Erythroblast (primary cell): ENCODE measurements at places on chromosomes 7 and 10.

DNA sequence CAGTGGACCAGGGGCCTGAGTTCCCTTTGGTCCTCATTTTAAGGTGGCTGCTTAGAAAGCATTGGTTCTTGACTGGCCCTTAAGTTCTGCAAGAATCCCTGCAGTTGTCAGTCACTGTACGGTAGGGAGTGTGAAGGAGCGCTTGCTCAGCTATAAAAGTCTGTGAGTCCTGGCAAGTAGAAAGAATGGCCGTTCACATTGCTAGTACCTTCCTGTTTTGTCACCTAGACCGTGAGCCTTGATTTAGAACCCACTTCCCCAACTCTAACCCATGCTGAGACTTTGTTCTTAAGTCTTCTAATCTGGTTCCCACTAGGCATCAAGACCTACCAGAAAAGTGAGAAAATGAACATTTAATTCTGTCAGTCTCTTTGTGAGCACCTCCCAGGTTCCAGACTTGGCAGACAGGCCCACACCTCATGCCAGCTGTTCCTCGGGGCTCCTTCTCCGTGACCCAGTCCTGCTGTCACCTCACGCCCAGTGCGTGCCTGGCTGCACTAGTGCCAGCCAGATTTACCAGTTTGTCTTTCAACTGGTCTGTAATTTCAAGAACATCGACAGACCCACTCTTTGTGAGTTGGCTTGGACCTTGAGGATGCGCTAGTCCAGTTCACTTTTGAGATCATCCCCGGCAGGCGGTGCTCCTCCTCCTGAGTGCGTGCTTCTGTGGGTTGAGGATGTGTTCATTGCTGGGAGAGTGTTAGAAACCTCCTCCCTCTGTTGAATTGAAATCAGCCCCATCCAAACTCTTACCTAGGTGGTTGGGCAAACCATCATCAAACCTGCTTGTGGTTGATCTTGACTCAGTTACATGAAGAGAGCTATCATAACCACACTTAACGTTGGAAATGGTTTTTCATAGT lies 78.5 kb downstream of the SHH start:
- DNase-seq: no peak

GRCh38 chr7:55533050-55533728 lies 39.1 kb downstream of the VOPP1 start:
- no peak for DNase-seq

DNA sequence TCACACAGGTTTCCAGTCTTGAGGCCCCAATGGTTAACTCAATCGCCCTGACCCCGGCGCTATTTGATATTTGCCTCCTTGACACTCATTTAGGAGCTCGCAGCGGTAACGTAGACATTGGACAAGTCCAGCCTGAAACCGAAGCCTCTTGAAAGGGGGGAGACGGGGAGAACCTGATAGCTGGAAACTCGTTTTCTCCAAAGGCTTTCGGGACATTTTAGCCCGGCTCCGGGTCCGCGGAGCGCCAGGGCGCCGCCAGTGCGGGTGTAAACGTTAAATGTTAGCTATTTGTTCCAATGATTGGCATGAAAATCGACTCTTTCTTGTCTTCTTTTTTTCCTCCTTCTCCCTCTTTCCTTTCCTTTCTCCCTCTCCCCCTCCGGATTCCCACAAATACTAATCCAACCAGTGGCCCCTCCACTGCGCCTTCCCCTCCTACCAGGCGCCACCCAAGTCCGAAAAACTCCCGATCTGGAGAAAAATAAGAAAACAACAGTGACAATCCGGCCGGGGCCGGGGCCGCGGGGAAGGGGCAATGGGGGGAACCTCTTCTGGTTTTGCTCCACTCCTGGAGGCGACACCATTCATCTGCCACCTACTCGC lies 17.2 kb upstream of the GATA3 start:
- no peak for DNase-seq

DNA sequence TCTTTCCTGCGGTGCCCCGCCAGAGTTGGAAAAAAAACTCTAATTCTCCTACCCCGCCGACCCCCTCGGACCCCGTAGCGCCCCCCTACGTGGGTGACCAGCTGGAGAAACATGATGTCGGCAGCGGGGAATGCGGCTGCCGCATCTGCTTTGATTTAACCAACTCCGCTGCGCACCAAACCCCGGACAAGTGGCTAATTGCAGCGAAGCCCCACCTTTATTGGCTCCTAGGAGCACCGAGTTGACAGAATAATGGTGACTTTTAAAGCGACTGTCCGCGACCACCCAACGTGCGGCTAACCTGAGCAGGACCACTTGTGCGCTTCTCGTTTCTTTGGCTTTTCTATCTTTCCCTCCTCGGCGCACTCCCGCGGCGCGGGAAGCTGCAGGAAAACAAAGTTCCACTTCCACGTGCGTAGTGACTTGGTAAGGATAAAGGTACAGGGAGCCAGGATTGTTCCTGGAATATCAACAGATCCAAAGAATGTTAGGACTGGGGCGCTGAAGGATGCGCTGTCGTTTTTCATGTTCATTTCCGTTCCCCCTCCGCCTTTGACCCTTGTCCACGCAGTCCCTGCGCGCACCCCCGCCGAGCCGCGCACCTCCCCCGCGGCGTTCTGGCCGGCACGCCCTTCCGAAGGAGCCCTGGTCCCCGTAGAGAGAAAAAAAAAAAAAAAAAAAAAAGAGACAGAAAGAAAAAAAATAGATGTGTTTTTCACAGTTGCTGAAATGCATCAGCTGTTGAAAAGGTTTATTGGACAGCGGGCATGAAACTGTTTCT lies 1.4 kb downstream of the WNT16 start:
- no peak for DNase-seq

GRCh38 chr7:2283074-2283473 lies 31.2 kb downstream of the SNX8 start:
- DNase-seq: no peak

- DNase-seq: no peak
Observed at GRCh38 chr10:99382176-99382575, 48.2 kb downstream of the GOT1 start.

GRCh38 chr10:100129424-100129823 lies 47.8 kb upstream of the CPN1 start:
- DNase-seq: no peak

DNA sequence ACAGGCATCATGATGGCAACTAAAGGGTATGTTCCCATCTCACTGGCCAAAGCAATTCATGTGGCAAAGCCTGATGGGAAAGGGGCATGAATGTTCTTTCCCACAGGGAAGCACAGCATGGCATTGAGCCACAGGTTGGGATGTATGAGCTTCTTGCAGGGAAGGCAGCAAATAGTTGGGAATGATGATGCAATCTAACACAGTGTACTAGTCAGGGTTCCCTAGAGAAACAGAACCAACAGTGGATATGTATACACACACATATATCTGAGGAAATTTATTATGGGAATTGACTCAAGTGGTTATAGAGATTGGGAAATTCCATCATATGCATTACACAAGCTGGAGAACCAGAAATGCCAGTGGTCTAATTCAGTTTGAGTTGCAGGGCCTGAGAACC lies 253.6 kb upstream of the NPVF start:
- no peak for DNase-seq

GRCh38 chr7:112201411-112201810 lies 4.8 kb downstream of the DOCK4 start:
- DNase-seq: no peak

DNA sequence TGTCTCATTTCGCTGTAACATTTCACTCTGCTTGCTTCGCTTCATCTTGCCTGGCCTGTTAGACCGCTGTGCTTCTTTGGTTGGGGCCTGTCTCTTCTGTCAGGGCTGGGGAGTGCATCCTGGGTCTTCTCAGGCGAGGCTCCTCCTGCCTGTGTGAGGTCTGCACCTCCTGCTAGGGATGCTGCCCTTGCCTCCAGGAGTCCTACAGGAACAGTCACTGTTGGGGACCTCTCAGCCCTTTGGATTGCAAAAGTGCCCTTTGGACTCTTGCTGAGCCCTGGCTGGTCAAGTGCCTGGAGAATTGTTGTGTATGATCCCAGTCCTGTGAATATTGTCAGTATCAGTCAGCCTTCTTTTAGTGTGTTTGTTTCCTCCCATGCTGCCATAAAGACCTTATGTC lies 84.1 kb downstream of the MDFIC start:
- DNase-seq: no peak

DNA sequence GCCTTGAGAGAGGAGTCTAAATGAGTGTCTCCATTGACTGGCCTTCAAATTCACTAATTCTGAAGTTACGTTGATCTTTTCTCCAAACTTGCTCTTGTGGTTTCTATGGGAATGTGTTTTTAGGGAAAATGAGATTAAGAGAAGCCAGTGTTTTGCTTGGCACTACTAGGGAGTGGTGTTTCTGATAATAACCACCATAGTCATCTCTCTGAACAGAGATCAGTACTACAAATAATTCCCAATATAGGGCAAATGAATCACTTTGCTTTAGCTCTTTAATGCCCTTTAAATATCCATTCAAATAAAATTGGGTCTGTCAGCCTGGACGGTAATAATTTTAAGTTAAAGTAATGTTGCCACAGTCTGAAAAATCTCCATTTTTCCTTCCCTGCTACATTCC lies 90.8 kb downstream of the NRF1 start:
- DNase-seq: no peak

- DNase-seq: no peak
Observed at GRCh38 chr7:106681815-106682495, 21.0 kb upstream of the CCDC71L start.

DNA sequence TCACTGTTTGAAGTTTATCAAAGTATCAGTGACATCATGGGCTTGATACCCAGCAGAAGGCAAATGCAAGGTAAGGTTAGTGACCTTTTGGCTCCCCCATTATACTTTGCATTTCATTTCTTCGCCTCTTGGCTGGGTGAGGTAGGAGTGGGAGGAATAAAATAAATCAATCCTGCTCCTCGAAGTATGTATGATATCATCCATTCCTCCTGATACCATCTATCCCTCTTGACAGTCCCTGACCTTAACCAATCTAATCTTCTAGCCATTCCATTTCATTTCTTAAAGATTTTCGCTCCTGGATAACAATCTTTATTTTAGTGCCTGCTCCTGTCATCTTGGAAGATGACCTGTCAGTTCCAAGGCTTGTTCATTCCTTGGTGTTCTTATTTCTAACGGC lies 1083.3 kb downstream of the NXPH1 start:
- DNase-seq: no peak

DNA sequence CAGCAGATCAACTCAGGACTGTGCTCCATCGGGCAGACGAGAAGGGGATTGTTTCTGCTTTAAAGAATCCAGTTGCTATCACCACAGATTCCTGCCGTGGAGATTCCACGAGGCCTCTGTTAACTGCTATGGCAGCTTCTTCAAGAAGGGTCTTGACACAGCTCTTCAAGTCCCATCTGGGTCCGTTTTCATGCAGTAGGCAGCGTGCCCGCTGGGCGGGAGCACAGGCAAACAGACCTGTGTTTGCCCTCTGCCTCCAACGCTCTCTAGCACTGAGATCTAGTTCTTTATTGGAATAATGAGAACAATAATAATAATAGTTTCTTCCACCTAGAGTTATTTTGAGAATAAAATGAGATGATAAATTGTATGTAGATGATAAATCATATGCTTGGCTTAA lies 127.2 kb upstream of the SP8 start:
- DNase-seq: no peak

DNA sequence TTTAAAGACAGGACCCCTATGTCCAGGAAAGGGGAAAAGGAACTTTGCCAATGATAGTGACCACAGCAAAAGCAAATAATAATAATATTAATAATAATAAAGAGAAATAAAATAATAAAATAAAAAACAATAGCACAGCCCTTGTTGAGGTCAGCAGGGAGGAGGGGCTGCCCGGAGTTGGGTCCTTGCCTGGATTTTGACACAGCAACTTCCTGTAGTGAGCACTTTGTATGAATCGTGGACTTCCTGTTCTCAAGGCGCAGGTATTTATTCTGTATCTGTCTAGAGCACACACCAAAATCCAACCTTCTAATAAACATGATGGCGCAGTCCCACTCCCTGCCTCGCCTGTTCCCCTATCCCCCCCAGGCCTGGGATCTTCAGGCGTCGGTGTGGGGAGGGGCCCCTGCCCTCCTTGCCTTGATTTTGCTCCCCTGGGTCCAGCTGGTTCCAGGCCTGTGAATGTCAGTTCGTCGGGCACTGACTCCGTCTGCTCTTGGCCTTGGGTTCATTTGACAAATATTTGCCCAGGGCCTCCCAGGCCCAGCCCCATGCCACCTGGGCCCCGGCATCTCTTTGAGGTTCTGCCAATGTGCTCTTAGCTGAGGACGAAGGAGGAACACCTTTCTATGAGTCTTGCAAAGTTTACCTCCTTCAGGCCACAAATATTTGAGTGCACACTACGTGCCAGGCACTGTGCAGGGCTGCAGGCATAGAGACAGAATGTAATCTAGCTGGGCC lies 13.9 kb downstream of the TRIM8 start:
- DNase-seq: no peak

GRCh38 chr7:7696458-7697119 lies 21.8 kb downstream of the RPA3 start:
- DNase-seq: no peak

DNA sequence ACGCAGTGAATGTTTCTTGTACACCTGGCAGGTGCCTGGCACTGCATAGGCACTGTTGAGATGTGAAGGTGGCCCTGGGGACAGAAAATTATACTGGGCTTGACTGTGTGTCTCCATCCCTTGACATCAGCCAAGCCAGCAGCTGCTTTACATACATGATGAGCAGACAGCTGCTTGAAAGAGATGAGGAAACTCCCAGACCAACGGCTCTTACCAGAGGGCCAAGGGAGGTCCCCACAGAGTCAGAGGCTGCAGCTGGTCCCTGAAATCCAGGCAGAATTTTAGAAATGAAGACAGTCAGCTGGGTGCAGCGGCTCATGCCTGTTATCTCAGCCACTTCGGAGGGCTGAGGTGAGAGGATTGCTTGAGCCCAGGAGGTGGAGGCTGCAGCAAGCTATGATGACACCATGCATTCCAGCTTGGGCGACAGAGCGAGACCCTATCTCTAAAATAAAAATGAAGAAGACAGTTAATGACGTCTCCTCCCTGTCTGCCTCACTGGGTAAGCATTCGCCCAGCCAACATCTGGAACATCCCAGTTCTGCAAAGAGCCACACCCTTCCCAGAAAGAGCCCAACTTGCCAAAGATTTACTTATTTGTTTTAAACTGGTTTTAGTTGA lies 17.6 kb downstream of the LIMK1 start:
- DNase-seq: peak; percentile 50

DNA sequence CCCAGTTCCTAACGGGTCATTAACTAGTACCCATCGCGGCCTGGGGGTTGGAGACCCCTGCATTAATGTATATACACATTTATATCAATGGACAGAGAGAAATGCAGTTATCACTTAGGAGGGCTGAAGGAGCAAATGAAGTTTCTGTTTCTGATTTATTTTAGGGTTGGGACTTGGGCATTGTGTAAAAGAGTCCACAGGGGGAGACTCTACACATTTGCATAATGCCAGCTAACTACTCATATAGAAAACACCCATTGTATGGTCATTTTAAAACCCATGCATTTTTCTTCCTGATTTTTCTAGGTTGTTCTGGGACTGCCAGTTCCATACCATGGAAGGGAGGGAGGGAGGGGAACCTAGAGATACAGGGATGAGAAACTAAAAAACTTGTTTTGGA lies 23.5 kb downstream of the BCCIP start:
- no peak for DNase-seq
